Regular cardiac myocyte (primary cell): ENCODE measurements at places on chromosomes 6 and 20. TPM values are rescaled to one million over a fixed set of nuclear protein-coding genes. Genes with fewer than 3 reads are reported as not detected.

RIMS4 gene
- not detected in 2 replicates for total RNA-seq

CRIP3 gene
- not detected in 2 replicates for total RNA-seq

ARFGEF3 gene
- total RNA-seq = 0.19 and 0.56 TPM in 2 replicates

PPP1R14C gene
- 0.38 and 2.5 TPM in 2 replicates for total RNA-seq

HDGFL1 gene
- total RNA-seq = not detected in 2 replicates

NMBR gene
- total RNA-seq = under 0.01 and 0.28 TPM in 2 replicates

FKBP1A gene
- total RNA-seq = 154 and 176 TPM in 2 replicates

TPBG gene
- 61.9 and 79.2 TPM in 2 replicates for total RNA-seq

CTCFL gene
- under 0.01 TPM in 1 of 2 replicates, not detected in the other for total RNA-seq

JARID2 gene
- 8.6 and 8.7 TPM in 2 replicates for total RNA-seq
